ENCODE measurements at places on chromosomes 6 and 20.
A peak's percentile ranks its signal among the peaks of the same experiment; 100 is the strongest.

GRCh38 chr6:95364016-95364604 is 213.2 kb upstream of the MANEA start:
- no peak for ATAC-seq

DNA sequence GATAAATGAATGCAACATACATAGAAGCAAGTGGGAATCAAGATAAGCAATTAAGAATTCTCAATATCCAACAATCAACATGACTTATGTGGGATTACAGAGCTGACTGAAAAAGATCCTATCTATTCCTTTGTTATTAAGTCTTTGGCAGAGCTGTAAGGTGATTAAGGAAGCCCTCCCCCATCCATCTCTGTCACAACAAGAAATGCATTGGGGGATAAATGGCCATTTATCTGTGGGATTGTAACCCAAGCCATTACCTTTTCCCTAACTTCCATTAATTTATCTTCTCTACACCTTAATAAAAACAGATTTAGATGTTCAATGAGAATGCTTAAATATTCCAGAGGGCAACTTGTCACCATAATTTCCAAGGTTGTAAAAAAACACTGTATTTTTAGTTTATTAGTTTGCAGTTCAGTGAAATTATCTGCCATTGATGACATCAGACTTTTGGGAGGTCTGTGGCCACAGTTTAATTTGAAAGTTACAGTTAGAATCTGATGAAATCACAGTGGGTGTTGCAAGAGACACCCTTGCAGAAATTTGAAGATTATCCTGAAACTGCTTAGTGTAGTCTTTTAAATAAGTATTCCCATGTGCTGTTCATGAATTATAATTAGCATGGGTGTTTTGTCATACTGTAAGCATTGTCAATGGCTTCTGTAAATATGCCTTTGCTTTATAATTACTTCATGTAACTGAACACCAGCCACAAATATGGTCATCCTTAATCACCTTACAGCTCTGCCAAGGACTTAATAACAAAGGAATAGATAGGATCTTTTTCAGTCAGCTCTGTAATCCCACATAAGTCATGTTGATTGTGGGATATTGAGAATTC is 49.4 kb upstream of the FYN start:
- no peak for ATAC-seq

DNA sequence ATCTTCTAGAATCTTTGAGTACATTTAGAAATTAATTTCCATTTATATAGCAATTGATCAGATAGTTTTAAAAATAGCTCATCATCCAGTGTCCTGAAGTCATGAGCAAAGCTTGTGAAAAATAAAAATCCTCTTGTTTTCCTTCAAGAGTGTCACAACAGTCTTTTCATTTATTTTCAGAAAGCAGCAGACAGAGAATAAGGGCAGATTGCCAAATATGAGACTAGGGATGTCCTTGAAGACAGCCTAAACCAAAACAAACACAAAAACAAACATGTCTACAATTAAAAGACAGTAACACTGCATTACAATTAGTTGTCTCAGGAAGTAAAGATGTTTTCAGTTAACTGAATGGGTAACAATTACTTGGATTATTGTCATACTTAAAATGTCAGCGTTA is 682.8 kb downstream of the TFAP2A start:
- ATAC-seq = no peak

- no peak for ATAC-seq
Observed at GRCh38 chr20:3296261-3297078, 57.5 kb upstream of the SLC4A11 start.

- no peak for ATAC-seq
Observed at GRCh38 chr20:63546956-63547724, 409 bp downstream of the SRMS start.

DNA sequence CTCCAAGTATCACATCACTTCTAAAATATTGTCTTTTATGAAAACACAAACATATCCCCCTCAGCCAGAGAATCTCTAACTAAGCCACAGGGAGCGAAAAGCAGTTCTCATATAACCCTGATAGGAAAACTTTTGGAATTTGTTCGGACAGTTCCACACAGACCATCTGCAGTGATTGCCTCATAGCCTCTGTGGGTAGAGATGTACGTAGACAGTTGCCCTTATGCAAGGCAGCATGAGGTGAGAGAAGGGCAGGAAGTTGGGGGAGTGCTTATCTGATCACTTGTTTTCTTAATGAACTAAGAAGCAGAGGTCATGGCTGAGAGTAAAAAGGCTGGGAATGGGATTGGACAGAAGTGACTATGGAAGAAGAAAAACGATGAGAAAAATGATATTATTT is 39.6 kb downstream of the SLC23A2 start:
- ATAC-seq = peak; percentile 66

GRCh38 chr20:18019068-18019467 is 38.6 kb downstream of the OVOL2 start:
- ATAC-seq = peak; percentile 65

DNA sequence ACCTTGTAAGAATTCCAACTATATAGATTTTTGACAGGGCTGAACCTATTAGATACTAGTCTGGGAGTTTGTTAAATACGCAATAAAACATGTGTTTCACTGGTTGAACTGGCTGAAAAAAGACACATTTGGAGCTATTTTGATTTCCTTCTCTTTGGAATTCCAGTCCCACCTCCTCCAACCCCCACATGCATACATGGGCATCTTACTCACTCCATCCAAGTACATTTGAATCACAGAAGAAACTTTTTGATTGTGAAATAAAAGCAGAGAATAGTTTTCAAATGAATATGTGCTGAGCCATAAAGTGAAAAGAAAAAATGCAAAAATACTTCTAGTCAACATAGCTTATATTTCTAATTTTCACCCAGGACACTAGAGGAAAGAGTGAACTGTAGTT is 33.9 kb upstream of the STXBP5 start:
- ATAC-seq = no peak

DNA sequence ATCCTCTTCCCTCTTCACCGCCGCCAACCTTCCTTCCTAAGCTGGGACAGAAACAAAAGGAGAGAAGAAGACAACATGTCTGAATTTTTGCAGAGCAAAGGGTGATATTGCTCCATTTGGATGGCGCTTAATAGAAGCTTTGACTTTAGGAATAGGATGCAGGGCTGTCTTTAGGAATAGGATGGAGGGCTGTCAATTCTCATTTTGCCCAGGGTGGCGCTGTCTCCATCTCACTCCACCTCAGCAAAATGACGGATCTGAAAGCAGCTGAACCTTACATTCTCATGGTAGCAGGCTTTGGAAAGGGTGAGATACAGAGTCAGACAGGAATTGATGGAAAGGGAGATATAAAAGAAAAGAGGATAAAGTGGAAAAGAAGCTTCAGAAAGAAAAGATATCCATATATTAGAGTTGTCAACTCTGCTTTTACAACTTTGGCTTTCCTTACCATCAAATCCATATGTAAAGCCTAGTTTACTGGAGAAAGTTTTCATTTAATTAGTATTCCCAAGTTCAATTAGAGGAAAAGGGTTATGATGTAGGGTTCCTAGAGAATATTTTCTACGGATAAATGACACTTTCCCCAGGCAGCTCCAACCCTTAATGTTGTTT is 2.4 kb downstream of the MTCL3 start:
- ATAC-seq = peak; percentile 71

GRCh38 chr20:9482180-9482579 is 32.2 kb upstream of the LAMP5 start:
- ATAC-seq = no peak
